OCI-M1 (cell line): ENCODE measurements at places on chromosomes 5 and 9.

- DNase-seq = peak; percentile 16
Observed at GRCh38 chr9:14994738-14995137, 84.5 kb upstream of the FREM1 start.

DNA sequence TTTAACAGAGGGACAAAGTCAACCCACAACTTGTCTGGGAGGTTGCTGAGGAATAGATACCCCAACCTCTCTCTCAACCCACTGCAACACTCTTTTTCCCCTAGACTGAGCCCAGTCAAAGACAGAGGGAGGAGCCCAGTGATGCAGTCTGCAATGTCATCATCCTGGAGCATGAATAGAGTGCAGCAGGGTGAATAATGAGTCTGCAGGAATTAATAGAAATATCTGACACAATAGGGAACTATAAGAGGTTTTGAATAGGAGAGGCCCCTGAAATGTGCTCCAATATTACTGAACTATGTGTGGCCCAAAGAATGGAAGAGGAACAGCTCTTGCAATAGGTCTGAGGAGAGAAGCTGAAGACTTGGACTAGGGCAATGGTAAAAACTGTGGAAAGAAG, 59.1 kb downstream of the PDCD1LG2 start:
- peak; percentile 96 for DNase-seq

GRCh38 chr9:715300-715699, 126.2 kb upstream of the DMRT1 start:
- DNase-seq = no peak

GRCh38 chr9:77802515-77803293, 154.6 kb upstream of the GNA14 start:
- no peak for DNase-seq

DNA sequence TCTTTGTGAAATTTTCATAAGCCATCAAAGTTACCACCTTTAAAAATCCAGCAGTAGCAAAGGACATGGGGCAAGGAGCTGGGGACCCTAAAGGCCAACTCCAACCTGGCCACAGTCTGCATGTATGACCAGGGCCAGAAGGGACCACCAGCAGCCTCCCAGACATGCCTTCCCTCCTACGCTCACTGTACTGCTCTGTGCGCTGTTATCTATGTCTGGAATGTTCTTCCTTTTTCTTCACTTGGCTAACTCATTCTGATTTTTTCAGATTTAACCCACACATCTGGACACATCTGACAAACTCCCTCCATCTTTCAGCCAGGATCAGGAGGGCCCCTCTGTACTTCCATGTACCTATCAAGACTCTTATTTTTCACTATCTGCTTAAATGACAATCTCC, 47.6 kb upstream of the TRAF1 start:
- DNase-seq = peak; percentile 13

- peak; percentile 10 for DNase-seq
Observed at GRCh38 chr5:146448783-146449519, 1.8 kb downstream of the TCERG1 start.

GRCh38 chr9:93346231-93347112, 105.0 kb upstream of the FAM120A start:
- no peak for DNase-seq

GRCh38 chr5:683551-684481, 9.3 kb downstream of the TPPP start:
- no peak for DNase-seq

DNA sequence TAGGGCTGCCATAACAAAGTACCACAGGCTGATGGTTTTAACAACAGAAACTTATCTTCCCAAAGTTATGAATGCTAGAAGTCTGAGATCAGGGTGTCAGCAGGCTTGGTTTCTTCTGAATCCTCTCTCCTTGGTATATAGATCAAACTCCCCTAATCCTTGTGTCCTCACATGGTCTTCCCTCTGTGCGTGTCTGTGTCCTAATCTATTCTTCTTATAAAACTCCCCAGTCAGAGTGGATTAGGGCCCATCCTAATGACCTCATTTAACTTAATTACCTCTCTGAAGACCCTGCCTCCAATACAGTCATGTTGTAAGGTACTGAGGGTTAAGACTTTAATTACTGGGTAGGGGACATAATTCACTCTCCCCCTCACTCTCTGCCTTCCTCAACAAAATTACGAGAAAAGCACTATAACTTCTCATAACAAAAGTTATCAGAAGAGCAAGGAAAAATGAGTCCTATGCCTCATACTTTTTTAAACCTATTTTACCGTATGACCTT, 68.6 kb downstream of the DPYSL3 start:
- DNase-seq = no peak

GRCh38 chr5:62305358-62305714, 670 bp upstream of the KIF2A start:
- DNase-seq = no peak

- no peak for DNase-seq
Observed at GRCh38 chr9:79578891-79579290, 7.1 kb downstream of the TLE4 start.

GRCh38 chr5:81787474-81788242, 36.8 kb upstream of the SSBP2 start:
- DNase-seq = peak; percentile 75

GRCh38 chr9:4048441-4048840, 251.4 kb downstream of the GLIS3 start:
- DNase-seq = peak; percentile 76

- peak; percentile 57 for DNase-seq
Observed at GRCh38 chr9:21919377-21920362, 74.5 kb downstream of the CDKN2A start.

DNA sequence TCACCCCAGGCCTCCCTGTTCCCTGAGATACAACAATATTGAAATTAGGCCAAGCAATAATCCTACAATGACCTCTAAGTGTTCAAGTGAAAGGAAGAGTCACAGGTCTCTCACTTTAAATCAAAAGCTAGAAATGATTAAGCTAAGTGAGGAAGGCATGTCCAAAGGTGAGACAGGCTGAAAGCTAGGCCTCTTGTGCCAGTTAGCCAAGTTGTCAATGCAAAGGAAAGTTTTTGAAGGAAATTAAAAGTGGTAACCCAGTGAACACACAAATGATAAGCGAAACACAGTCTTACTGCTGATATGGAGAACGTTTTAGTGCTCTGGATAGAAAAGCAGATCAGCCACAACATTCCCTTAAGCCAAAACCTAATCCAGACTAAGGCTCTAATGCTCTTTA, 39.8 kb downstream of the PTAR1 start:
- DNase-seq = no peak

DNA sequence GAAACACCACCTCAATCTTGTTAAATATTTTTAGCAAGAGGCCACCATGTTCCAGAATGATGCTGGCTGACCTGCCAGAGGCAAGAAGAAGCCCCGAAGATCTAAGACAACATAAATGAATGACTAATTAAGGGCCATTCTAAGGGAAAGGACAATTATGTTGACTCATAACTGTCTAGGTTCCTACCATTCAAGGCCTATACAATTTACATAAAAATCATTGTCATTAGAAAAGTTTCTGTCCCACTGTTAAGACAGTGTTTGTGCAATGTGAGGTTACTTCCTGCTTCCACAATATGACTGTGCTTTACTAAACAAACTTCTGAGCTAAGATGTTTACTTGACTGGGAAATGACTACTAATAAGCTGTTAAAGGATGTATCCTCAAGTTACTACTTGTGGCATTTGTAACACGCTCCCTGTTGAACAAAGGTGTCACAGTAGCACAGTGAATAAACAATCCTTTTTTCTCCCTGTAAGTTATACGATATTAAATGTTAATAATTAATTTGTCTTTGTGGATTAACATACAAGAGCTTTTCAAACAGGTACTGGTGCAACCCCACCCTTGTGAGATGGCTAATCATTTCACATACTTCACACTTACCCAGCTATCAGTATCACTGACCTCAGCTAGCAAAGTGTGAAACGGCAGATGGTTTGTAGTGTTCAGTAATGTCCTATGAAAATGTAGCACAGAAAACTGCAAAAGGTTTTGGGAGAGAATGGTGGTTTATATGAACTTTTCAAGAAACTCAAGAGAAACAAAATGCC, 195.8 kb downstream of the EFNA5 start:
- no peak for DNase-seq

DNA sequence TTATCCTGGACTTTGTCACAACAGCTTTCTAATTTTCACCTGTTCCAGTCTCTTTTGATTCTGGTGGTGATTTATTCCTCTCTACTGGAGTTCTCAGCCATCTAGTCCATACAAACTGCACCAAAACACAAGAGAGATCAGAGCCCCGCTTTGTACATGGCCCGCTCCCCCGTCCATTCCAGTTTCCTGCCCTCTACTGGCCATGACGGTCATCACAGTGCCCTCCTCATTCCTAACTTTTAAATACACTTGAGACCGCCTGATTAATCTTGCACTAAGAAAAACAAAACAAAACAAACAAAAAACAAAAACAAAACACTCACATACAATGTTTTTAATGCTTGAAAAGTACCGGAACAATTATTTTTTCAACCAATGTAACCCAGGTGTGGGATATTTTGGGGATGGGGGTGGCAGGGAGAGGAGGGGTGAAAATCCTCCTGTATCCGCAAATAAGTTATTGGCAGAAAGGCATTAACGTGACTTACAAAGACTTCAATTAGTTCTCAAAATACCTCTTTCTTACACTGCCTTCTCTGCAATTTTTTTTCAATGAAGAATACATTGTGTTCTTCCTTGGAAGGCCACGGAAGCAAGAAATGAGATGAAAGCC, 84.8 kb upstream of the PAM start:
- peak; percentile 58 for DNase-seq

DNA sequence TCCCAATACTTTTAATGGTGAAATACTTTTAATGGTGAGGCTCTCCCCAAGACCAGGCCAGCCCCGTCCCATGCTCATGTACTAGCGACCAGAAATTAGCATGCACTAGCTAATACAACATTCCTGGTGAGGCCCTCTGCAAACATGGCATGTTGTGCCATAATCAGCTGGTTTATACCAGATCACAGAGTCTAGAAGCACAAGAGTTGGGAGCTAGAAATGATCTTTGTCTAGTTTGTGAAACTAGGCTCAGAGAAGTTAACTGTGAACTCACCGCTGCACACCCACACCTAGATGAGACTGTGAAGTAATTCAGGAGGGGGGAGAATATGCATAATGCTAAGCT, 37.4 kb downstream of the MTMR12 start:
- DNase-seq = no peak

DNA sequence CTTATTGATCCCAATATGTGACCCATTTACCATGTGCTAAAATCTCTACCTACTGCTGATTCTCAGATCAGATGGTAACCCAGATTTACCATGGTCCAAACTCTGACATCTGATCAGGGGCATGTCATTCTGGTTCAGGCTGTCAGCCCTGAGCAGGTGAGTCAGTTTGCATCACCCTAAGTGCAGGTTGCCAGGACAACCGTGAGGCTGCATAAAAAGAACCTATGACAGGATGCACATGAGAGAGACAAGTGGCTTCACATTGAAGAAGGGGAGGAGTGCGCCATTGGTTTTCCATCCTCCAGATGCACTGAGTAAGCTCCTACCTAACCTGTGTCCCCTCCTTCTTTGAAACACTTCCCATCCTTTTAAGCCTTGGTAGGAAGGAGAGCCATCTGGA, 801 bp upstream of the PRSS3 start:
- DNase-seq = no peak

- DNase-seq = no peak
Observed at GRCh38 chr5:93158841-93159240, 422.2 kb downstream of the NR2F1-AS1 start.

DNA sequence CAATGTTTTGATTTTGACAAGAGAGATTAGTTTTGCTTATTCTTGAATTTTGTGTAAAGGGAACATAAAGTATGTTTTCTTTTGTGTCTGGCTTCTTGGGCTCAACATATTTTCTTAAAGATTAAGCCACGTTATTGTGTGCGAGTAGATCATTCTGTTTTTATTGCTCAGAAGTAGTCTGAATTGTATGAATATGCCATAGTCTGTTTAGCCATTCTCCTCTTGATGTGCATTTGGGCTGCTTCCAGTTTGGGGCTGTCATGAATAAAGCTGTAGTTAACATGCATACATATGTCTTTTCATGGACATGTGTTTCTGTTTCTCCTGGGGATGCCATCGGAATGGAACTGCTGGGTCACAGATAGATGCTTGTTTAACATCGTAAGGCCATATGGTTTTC, 198.9 kb downstream of the FANCC start:
- DNase-seq = no peak

DNA sequence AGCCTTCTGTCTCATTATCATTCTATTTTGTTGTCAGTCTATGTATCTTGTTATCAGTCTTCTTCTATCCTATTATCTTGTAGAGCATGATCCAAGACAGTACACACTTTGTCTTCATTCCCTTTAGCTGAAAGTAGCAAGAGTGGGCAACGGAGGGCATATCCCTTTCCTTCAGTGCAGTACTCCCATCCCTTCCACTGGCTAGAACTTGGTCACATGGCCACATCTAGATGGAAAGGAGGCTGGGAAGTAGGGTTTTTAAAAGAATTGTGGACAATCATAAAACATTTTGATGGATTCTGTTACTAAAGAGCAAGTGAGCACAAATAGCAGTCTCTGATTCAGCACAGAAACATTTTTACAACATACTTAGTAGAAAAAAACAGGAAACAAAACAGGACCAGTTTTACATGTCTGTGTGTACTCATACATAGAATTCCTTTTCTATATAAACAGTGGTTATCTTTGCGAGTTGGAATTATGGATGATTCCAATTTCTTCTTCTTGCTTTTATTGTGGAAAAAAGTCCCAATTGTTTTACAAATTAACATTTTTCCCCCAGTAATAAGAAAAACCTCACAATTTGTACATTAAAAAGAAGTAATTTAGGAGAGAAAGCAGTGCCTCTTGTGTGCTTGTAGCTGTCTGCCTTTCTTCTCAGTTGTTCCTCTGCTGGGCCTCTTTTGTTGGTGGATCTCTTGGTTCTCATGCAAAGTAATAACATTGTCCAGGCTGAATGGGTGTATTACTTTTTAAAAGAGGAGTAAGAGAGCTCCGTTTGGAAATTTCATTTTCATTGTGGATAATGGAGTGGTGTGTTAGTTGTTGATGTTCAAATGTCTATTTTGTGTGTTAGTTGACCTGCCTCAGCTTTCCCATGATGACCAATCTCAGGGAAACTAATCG, 410.9 kb upstream of the TRPC7 start:
- DNase-seq = no peak

DNA sequence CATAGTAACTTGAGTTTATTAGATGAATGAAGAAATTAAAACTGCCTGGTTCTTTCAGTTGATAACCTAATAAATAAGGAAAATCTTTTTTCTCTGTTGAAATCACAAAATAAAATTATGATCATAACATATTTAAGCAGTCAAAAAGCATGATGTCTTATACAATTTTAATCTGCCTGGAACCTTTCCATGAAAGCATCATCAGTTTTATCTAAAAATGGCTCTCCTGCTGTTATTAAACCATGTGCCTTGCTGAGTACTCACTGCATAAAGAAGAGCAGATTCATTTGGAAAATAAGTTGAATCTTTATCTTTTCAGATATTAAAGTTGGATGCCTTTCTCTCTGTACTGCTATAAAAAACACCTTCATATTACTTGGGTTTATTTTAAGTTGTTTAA, 148.8 kb downstream of the SLC24A2 start:
- DNase-seq = no peak

DNA sequence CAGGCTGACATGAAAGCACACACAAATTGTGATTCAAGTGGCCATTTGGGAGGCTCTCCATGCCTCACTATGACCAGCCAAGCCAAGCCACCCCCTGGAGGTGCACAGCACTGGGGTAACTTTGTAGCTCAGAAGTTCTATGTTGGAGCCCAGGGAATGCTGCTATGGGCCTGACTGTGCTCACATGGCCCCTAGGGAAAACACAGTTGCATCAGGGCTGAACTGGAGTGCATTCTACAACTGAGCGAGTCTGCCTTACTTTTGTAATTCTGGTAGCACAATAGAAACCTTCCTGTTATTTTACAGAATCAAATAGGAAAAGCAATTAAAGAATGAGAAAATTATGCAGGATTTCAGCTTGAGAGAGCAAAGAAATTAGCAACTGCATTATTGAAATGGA, 455.5 kb upstream of the TRPC7 start:
- DNase-seq = no peak
